Stimulated activated CD4-positive, alpha-beta T cell treated with anti-CD3 and anti-CD28 coated beads, TNF-alpha, amount 100 ng/mL, for 1 hour (primary cell): ENCODE measurements at places on chromosomes 3 and 15.

DNA sequence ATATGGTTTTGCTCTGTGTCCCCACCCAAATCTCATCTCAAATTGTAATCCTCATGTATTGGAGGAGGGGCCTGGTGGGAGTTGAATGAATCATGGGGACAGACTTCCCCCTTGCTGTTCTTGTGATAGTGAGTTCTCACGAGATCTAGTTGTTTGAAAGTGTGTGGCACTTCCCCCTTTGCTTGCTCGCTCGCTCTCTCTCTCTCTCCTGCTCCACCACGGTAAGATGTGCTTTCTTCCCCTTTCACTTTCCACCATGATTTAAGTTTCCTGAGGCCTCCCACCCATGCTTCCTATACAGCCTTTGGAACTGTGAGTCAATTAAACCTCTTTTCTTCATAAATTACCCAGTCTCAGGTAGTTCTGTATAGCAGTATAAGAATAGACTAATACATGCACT, 60.7 kb downstream of the GSK3B start:
- no peak for DNase-seq

DNA sequence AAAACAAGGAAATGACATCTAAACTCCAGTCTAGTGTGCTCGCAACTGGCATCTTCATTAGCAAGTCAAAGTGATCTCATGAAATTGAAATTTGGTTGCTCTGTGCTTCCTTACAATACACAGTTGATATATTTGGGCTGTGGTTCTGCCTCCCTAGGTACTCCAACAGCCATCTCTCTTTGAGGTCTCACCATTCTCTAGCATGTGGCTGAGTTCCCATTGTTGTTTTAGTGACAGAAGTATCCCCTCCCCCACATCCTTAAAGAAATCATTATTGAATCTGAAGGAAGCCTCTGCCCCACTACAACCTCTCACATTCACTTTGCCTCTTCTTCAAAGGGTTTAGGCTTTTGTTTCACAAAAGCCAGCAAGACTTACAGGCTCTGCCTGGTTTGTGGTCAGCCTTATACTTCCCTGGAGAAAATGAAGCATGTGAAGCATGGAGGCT, 516.5 kb downstream of the NLGN1 start:
- DNase-seq = no peak

GRCh38 chr15:63018639-63019038, 23.9 kb upstream of the TPM1 start:
- DNase-seq = no peak

DNA sequence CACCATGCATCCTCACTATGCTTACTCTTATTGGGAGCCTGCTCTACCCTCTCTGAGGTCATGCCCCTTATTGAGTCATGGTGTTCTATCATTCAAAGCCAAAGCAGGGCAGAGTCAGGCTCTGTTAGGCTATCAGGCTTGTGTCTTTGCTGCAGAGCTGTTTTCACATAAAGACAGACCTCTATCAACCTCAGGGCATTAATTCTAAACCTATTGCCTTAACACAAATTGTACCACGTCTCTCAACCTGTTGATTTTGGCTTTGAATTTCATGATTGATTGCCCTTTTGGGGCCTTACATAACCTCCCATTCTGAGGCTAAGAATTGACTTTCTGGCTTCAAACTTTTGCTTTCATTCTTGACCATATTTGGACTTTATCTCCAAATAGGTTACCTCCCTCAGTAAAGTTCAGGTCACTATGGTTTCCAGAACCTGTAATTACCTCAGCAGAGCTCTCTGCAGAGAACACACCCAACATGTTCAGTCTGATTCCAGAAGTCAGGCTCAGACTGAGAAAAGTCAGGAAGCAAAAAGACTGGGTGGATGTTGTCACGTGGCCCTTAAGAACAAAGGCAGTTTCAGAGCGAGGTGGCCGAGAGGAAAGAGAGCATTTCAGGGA, 221.4 kb upstream of the NANOGP8 start:
- no peak for DNase-seq

GRCh38 chr15:77515613-77516012, 94.9 kb downstream of the HMG20A start:
- no peak for DNase-seq

- DNase-seq = no peak
Observed at GRCh38 chr3:20424086-20424485, 238.1 kb upstream of the SGO1 start.

DNA sequence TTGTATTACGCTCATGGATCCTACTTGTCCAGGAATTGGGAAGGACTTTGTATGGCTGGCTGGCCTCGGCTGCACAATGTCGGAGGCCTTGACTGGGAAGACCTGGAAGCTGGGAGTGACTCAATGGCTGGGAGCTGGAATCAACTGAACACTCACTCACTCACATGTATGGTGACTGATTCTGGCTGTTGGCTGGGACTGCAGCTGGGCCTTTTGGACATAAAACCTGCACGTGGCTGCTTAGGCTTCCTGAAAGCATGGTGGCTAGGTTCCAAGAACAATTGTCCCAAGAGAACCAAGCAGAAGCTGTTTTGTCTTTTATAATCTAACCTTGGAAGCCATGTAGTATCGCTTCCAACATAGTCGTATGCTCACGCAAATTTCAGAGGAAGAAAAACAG, 38.0 kb upstream of the CMTM8 start:
- DNase-seq = no peak

DNA sequence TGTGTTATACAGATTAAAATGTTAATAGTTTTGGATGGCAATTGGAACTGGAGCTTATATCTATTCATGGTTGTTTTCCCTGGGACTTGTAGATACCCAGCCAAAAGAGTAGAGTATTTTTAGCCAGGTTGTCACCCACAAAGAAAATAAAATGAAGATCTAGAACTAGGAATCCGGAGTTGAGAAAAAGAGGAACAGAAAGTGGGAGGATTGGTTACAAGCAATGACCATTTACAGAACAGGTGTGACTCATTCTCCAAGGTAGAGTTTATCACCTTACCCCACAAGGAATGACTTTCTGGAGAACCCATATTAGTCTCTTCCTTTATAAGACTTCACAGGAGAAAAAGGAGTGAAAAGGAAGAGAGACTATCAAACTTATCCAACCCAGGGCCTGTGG, 99.8 kb downstream of the TMEM108 start:
- DNase-seq = no peak

DNA sequence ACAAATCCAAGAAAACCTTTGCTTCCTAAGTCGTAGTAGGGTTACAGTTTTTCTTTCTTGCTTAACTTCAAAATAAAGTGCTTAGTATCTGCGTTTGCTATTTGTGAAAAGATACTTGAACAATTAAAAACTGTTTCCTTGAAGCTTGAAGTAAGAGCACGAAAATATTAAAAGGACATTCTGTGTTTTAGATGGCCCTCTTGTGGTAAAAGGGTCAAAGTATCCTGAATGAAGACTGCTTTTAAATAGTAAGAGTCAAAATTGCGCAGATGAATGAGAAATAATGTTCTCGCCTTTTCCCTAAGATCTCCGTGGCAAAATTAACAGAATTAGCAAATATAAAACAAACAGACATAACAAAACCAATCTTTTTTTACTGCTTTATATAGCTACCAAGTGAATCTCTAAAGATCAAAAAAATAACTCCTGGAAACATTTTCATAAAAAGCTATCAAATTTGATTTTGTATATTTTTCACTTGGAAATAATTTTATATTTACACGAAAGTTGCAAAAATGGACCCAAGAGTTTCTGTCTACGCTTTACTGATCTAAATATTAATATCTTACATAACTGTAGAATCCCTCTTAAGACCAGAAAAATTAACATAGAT, 175.4 kb downstream of the MBNL1 start:
- DNase-seq = no peak

- no peak for DNase-seq
Observed at GRCh38 chr15:69861331-69862171, 236.2 kb downstream of the TLE3 start.

DNA sequence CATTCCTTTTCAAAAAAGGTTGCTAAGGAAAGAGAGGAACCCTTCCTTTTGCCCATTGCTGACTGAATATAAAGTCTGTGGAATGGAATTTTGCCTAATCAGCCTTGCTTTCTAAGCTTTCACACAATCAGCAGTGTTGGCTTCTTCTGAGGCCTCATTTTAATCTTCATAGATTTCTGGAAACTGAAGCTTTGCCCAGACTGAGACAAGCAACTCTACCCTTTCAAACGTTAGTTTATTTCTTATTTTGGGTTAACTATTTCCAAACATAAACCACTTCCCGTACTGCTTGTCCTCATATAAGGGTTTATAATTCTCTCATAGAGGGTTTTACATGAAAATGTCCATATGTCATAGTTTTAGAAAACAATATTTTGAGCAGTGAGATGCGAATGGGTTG, 82.9 kb downstream of the NR1D2 start:
- no peak for DNase-seq

DNA sequence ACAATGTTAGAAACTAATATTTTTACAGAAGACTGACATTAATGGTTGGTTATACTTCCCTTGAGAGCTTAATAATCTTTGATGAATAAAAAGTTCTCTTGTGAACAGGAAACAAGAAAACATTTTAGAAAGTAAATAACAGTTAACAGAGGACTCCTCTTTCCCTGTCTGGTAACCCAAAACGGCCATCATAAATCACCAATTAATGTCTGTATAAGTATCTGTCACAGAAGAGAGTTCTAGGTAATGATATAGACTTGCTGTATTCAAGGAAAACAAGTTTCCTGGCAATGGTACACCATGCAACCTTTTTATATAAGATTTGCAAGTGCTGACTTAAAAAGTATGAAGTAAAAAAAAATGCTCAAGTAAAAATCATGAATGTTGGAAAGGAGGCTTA, 426.7 kb downstream of the SOX2 start:
- DNase-seq = no peak

GRCh38 chr3:189307963-189308362, 136.2 kb downstream of the TPRG1 start:
- DNase-seq = no peak

DNA sequence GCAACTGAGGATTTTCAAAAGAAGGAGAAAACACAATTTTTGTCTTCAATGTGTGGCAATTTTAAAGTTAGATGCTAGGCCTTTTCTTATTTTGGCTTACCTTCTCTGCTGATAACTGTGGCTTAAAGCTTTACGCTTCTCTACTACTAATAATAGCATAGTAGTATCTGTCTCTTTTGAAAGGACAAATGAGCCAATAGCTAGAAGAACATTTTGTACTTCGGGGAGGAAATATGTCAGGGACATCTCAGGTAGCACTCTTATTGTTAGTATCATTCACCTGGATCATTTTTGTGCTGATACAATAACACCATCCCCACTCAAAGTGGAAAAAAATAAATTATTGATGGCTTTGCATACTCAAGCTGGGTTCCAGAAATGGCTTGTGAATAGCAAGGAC, 586.1 kb upstream of the TBL1XR1 start:
- DNase-seq = no peak

DNA sequence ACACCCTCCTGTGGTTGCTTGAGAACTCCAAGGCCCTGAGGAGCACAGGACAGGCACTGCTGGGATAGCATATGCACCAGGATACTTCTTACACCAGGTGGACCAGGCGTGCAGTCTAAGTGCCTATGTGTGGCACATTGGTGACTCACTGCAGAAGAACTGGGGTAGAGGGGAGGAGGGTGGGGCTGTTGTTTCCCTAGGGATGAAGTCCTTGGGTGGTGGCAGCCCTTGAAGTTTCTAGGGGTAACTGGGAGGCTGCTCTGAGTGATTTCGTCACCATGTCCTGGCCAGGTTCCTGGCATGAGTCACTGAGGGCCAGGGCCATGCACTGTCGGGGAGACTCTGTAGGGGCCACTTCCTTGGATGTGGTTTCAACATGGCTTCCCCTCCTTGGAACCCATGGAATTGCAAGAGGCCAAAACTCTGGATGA, 15.9 kb downstream of the MYZAP start:
- no peak for DNase-seq

GRCh38 chr3:8494327-8494726, 7.3 kb upstream of the LMCD1 start:
- DNase-seq = no peak

DNA sequence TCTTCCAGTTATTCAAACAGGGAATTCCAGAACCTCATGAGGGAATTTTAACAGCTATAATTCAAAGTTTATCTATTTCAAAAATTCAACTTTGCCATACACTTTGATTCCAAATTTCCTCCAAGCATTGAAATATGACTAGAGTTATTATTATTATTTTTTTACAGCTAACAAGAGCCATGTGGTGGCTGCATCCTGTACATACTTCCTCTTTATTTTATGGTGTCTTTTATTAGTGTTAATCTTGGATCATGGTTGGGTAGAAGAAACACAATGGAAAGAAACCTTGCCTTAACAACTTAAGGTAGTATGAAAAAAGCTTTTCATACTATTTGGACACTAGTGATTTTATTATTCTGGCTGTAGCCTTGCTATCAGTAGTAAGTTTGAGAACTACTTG, 52.7 kb downstream of the TFG start:
- no peak for DNase-seq

DNA sequence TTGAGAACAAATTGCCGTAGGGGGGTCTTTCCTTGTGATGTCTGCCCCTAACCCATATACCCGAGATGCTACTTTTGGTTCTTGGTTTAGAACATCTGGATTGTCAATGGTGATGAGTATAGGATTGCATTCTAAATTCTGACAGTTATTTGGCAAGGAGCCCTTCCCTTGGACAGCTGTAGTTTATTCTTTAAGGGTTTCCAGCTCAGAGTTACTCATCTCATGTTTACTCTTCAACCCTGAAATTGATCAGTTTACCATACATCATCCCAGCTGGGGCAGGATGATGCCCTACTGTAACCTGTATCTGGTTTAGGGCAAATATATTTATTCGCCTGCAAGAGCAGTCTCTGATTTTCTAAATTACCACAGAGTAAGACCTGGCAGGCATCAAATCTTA, 85.7 kb upstream of the XCR1 start:
- DNase-seq = no peak

- no peak for DNase-seq
Observed at GRCh38 chr3:9761919-9762318, 7.8 kb downstream of the CAMK1 start.

GRCh38 chr15:74242441-74243185, 6.5 kb downstream of the CCDC33 start:
- no peak for DNase-seq

DNA sequence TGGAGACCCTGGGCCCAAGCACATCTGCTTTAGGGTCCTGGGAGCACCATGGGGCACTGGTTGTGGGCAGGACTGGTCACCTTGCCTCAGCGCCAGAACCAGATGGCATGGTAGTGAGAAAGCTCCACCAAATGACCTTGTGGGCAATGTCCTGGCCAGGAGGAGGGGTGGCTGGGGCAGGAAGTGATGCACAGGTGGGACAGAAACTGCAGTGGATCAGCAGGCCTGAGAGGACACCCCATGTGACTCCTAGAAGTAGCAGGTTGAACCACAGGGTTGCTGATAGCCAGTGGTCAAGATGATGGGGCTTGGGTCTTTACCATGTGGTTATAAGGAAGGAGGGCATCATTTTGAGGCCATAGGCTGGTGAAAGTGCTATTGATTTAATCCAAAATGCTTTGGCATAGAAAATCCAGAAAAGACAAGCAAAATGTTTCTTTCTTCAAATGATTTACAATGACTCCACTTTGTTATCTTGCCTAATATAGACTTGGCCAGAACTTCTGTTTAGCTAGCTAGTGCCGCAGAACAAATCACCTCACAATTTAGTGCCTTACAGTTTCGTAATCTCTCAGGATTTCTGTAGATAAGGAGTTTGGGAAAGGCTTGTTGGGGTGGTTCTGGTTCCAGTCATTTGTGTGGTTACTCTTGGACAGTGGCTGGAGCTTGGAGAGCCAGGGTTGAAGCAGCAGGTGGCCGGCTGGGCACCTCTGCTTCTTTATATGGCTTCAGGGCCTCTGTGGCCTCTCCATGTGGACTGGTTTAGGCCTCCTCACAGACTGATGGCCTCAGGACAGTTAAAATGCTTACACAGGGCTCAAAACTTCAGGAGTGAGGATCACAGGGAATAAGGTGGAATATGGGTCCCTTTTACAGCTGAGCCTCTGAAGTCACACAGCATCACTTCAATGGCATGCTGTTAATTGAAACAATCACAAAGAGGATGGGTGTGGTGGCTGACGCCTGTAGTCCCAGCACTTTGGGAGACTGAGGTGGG, 27.5 kb downstream of the TMEM158 start:
- DNase-seq = no peak
